ENCODE measurements at places on chromosomes 7 and 10.

DNA sequence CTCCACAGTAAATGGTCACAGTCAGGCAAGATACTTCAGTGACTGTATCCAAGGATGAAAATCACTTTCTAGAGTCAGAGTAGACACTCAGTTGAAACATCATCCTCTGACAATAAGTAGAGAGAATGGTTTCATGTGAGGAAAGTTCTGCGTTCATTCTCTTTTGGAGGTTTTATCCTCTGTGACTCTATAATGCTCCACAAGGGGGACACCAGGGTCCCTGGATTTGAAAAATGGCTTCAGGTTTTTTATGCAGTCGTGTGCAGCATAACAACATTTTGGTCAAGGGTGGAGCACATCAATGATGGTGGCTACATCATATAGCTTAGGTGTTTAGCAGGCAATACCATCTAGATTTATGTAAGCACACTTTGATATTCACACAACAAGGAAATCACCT, 40.4 kb downstream of the TMEM168 start:
- DNase-seq = no peak

- DNase-seq = no peak
Measured at GRCh38 chr10:43258562-43259212, 8.2 kb downstream of the RASGEF1A start.

- no peak for DNase-seq
Measured at GRCh38 chr7:2880874-2881533, 36.9 kb upstream of the GNA12 start.

DNA sequence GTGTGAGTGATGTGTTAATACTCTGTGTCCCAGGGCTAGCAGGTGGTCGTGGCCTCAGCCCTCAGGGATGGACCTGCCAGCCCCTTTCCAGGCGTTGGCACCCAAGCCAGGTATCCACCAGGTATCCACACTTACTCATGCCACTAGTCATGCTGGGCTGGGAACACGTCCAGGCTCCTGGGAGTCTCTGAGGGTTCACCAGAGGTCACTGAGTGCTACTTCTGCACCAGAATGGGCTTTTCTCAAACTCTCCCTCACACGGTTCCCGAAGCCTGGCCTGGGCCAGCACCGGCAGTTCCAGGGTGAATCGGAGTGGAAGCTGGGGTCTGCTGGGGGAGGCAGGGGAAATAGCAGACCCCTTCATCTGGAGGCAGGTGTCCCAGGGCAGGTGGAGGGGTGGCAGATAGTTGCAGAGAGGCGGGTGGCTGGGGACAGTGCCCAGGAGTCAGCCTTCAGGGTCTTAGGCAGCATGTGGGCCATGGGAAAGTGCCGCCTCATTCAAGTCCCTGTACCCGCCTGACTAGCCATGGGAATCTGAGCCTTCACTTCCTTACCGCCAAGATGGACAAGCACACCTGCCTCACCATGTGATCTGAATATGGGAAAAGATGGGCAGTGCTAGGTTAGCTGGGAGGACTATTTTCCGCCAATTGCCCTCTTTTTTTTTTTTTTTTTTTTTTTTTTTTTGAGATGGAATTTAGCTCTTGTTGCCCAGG, 95.5 kb upstream of the GTF2I start:
- no peak for DNase-seq

DNA sequence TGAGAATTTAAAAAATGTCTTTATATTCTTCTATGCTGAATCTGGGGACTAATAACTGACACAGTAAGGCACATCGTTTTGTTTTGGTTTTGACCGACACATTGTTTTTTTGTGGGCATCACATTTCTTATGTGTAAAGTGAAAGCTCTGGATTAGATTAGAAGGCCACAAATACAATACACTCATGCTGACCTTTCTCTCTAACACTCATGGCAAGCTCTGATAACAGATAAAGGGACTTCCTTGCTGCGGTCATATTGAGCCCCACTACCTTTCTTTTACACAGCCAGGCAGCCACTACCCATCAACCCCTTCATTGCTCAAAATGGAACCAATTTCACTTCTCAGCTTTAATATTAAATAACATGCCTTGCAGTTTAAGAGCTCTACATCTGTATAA, 26.0 kb downstream of the PPP1R3A start:
- no peak for DNase-seq

- no peak for DNase-seq
Measured at GRCh38 chr10:68895041-68895440, 6.1 kb upstream of the DDX50 start.

DNA sequence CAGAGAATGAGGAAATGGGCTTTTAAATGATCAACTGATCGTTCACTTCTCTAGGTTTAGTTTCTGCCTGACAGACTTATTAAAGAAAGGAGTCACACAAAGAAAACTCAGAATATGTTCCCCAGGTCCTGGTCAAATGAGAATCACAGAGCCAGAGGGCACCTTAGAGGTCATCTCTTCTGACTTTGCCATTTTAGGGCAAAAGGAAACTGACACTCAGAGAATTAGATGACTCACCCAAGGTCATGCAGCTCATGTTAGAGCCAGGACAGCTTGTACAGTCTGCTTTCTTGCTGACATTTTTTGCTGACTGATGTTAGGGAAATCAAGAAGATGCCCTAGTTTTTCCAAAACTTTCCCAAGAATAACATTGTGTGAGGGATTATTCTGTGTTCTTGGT, 312.7 kb upstream of the SP8 start:
- no peak for DNase-seq

- DNase-seq = peak; percentile 48
Measured at GRCh38 chr10:70742537-70743429, 42.4 kb downstream of the TBATA start.

GRCh38 chr10:7297094-7297493, 113.7 kb downstream of the SFMBT2 start:
- DNase-seq = no peak

- no peak for DNase-seq
Measured at GRCh38 chr10:88765816-88766215, 6.0 kb downstream of the LIPN start.

DNA sequence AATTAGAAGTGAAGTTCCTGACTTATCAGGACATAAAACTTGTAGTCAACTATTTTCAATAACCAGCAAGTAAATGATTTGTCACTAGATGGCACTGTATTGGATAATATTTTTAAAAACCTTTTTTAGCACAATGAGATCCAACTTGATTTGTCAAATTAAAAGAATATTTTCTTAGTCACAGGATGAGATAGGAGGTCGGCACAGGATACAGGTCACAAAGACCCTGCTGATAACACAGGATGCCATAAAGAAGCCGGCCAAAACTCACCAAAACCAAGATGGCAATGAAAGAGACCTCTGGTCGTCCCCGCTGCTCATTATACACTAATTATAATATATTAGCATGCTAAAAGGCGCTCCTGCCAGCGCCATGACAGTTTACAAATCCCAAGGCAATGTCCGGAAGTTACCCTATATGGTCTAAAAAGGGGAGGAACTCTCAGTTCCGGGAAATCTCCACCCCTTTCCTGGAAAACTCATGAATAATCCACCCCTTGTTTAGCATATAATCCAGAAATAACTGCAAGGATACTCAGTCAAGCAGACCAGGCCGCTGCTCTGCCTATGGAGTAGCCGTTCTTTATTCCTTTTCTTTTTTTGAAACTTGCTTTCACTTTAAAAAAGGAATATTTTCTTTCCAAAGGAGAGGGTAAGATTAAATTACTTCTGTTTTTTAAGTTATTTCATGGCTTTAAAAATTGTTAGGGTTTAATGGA, 255.7 kb upstream of the MKLN1 start:
- DNase-seq = no peak

- no peak for DNase-seq
Measured at GRCh38 chr7:45066409-45066808, 22.4 kb downstream of the NACAD start.

DNA sequence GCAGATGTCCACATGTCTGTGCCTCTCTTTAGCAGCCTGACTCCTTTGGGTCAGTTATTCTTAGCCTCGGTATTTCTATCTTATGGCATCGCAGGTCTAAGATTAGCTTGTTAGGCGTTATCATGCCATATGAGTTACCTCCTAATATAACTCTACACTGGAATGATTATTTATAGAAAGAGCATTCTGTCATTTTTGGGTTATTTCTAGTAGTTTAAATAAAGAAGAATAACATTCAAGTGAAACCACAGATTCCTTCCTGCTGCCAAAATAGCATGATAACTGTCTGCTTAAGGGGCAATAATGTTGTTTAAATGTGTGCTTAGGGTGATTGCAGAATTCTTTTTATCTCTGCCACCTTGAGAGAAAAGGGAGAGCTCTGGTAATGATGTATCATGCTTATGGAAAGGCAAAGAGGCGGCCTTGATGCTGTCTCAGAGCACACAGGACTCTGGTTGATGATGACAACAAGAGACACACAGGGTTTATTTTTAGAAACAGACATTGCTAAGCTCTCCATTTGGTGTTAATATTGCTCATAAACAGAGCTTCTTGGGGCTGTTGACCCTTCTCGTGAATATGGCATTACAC, 10.4 kb downstream of the HDAC9 start:
- DNase-seq = no peak

Measured in heart right ventricle (tissue), 16 donors.